ENCODE measurements at places on chromosomes 16 and 17.

GRCh38 chr17:205817-206216, 24.4 kb upstream of the DOC2B start:
- no peak for DNase-seq

DNA sequence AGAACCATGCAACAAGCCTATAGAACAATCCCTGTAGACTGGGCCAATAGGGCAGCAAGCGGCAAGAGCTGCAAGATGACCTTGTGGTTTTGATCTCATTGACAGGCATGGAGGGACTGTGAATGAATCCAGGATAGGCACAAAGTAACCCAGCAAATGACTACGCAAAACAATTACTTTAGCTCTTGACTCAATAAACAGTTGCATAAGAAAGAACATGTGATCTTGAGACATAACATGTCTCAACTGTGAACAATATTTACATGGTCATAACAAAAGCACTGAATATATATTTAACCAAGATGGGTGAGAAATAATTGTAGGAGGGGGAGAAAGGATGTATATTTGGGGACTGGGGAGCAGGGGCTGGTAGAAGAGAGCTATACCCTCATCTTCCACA, 313.7 kb upstream of the CDH5 start:
- no peak for DNase-seq

GRCh38 chr17:63488851-63489250, 12.0 kb downstream of the ACE start:
- no peak for DNase-seq

DNA sequence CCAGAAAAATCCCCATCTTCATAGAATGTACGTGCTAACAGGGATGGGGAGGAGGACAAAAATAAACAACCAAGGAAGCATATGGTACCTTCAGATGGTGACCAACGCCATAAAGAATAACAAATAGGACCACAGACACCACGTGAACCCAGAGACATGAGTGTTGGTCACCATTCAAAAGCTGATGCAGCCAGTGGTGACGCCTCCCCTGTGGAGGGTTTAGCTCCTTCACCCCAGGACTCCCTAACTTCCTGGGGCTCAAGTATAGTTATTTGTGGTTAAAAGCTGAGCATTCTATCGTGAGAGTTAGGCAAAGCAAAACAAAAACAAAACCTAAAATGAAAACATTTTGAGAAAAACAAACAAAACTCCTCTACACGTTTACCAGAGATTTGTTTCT, 184.7 kb downstream of the SOX9 start:
- no peak for DNase-seq

DNA sequence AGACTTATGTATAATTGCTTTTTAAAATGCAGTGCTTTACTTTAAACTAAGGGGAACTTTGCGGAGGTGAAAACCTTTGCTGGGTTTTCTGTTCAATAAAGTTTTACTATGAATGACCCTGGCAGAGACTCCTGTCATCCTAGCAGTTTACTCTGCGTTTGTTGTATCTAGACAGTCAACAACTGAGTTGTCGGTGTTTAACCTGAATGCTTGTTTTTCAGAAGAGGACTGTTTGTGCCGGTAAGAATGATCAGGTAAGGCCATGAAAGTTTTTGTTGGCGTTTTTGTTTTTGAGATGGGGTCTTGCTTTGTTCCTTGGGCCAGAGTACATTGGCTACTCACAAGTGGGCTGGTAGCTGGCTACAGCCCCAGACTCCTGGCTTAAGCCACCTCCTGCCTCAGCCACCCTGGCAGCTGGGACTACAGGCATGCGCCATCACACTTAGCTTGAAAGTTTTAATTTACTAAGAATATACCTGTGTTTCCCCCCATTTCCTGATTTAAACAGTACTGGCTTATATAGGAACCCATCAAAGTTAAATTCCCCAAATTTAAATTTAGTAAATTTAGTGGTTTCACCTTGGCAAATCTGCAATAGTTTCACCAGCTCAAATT, 11.9 kb downstream of the HERPUD1 start:
- DNase-seq = no peak

- DNase-seq = no peak
Measured at GRCh38 chr16:5642011-5642410, 544.4 kb upstream of the EEF2KMT start.

DNA sequence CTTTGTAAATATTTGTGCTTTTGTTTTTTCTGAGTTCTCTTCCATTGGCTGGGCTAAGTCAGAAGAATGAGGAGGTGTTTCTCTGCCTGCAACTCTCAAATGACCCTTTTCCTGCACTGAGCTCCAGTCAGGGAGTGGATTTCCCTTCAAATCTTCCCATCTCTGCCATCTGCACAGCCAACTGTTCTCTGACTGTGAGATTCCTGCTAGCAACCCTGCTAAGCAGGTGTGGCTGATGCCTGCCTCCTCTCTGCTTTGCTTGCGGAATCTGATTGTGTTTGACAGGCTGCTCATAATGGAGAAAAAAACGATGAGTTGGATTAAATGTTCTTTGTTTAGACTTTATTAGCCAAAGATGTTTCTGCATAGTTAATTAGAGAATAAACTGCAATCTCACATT, 519.8 kb downstream of the TMEM114 start:
- no peak for DNase-seq

DNA sequence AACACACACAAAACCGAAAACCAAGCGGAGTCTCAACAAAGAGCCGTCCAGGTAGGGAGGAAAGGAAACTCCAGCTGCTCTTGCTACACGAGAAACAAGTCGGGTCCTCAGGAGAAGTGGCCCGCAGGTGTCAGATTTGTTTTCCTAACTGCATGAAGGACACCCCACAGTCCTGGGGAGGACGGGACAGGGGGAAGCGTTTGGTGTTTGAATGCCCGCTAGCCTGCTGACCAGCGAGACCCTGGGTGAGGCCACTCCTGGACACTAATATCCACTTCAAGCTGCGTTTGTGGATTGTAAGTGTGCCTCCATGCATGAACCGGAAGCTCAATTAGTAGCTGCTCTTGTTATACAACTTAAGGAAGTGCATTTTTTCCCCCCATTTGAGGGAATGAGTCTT, 299.5 kb downstream of the MAF start:
- DNase-seq = no peak
